Activated B cell treated with CpG ODN at 0.5 μM for 24 hours (primary cell): ENCODE measurements at places on chromosomes 6 and 20.

DNA sequence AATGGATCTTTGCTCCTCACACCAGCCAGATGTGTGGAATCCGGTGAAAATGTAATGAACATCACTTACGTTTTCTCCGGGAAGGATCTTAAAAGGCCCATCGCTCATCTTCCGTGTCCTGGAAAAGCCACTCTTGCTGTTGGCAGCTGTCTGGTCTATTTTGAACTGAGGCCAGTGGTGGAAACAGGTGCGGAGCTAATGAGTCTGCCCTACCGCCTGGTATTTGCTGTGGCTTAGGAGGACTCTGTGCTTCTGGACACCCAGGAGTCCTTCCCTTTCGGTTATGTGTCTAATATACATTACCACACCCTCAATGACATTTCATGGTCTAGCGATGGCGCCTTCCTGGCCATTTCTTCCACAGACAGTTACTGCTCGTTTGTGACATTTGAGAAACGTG is 264.2 kb upstream of the PREP start:
- no peak for DNase-seq

DNA sequence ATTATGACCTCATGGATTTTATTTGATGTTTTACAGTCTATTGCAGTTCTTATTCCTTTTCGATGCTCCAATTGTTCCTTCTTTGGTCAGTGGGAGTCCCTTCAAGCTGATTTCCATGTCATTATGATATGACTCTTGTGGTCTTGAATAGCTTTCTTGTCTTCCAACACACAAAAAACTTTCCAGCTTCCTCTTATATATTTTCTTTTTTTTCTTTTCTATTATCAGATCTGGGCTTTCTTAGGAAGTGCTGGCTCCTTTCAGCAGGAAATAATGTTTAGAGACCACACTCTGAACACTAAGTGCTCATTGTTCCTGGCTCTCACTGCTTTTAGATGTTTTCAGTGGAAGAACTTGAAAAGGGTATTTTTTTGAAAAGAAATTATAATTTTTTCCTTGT is 3.1 kb upstream of the SLC17A1 start:
- no peak for DNase-seq

DNA sequence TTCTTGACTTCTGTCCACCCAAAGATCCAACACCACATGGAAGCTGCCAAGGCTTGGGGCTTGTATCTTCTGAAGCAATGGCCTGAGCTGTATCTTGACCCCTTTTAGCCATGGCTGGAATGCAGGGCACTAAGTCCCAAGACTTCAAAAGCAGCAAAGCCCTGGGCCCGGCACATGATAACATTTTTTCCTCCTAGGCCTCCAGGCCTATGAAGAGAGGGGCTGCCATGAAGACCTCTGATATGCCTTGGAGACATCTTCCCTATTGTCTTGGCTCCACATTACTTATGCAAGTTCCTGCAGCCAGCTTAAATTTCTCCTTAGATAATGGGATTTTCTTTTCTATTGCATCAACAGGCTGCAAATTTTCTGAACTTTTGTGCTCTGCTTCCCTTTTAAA is 1252.6 kb upstream of the CITED2 start:
- no peak for DNase-seq

DNA sequence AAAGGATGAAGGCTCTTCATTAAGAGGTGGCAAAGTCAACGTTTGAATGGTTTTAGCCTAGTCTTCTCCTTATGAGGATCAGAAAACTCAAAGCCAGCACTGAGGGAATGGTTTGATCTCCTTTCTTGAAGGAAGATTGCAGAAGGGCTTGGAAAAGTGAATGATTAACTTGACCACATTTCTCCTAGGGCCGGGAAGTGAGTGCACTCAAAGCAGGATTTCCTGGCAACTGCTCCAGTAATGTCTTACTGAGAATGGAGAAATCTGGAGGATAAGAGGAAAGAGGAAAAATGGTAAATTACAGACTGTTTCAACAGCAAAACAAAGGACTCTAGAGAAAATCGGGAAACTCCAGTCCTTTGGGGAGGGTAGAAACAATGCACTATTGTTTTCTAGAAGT is 189.0 kb upstream of the FOXA2 start:
- no peak for DNase-seq

- DNase-seq, result no peak
Measured at GRCh38 chr20:13340088-13340487, 119.0 kb downstream of the ISM1 start.

- DNase-seq, result no peak
Measured at GRCh38 chr20:63750807-63751470, 11.4 kb downstream of the SLC2A4RG start.

GRCh38 chr6:170378502-170378901 is 71.9 kb downstream of the FAM120B start:
- no peak for DNase-seq

GRCh38 chr6:17059022-17059421 is 42.8 kb upstream of the STMND1 start:
- DNase-seq, result no peak

DNA sequence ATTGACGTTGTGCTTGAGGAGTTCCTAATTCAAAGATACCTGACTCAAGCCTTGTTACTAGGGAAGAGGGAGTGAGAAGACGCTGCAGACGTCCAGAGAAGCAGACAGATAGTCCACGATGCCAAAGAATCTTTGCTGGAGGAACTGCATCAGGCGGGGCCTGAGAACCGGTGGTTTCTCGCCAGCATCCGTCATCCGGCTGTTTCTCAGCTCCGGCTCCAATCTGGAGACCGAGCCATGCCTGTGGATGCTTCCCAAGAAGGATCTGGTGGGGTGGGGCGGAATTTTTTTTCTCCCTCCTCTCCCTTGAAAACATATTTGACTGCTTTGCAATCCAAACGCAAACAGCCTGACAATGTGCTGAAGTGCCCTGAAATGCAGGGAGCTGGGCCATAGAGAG is 125.8 kb upstream of the SRSF6 start:
- no peak for DNase-seq

GRCh38 chr20:31890646-31891045 is 20.2 kb downstream of the TTLL9 start:
- no peak for DNase-seq

DNA sequence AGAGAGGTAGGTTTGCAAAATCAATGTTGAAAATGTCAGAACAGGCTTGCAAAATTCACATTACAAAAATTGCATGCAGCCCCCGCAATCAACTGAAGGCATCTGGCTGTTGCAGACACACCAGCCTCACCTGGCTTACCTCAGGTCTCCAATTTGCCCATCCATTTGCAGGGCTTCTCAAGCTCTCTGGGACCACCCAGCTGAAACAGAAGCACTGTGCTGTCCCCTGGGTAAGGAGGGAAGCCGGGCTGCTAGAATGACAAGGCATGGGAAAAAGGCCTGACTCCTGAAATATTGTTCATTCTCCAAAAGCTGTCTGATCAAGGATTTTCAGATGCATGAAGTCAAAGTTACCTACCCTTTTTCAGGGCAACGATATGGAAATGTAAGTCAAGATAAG is 52.6 kb upstream of the CD93 start:
- no peak for DNase-seq

DNA sequence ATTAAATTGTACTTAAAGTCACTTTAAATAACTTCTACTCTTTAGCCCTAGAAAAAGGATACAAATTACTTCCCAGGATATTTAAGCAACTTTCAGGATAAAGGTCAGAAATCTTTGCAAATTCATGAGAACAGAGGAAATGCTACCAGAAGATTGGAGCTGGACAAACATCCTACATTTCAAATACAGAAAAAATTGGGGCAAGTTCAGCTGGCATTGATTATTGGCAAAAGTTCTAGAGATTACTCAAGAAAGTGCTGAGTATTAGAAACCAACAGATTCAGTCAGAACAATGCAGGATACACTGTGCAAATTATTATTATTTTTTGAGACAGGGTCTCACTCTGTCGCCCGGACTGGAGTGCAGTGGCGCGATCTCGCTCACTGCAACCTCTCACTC is 6.0 kb downstream of the SLC22A23 start:
- no peak for DNase-seq

DNA sequence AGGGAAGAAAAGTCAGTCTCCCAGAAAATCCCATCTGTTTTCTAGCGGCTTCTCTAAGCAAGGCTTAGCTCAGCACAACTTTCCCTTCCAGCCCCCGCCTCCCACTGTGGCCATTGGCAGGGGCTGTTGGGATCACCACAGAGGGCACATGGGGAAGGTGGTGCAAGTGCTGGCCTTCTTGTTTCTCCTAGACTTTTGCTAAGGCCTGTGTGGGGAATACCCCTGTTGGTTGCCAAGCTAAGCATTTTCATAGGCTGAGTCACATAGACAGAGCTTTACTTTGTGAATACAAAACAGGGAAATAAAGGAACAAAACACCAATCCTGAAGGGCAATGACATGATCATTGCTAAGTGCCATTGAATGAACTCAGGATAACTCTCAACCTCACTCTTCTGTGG is 32.4 kb upstream of the TIAM2 start:
- DNase-seq, result no peak

- DNase-seq, result no peak
Measured at GRCh38 chr20:46814366-46815232, 80.0 kb upstream of the EYA2 start.

DNA sequence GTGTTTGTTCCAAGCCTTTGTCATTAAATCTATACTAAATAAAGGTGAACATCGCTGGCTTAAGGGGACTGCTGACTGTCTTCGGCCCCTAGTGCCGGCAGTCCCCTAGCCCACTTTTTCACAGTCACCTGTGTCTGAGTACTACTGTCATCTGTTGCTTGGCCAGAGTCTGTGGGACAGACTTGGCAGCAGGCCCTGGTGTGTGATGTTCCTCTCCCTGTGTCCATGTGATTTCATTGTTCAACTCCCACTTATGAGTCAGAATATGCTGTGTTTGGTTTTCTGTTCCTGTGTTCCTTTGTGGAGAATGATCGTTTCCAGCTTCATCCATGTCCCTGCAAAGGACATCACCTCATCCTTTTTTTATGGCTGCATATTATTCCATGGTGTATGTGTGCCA is 133.4 kb downstream of the HAO1 start:
- no peak for DNase-seq

GRCh38 chr6:64672651-64673050 is 1034.4 kb downstream of the EYS start:
- no peak for DNase-seq

DNA sequence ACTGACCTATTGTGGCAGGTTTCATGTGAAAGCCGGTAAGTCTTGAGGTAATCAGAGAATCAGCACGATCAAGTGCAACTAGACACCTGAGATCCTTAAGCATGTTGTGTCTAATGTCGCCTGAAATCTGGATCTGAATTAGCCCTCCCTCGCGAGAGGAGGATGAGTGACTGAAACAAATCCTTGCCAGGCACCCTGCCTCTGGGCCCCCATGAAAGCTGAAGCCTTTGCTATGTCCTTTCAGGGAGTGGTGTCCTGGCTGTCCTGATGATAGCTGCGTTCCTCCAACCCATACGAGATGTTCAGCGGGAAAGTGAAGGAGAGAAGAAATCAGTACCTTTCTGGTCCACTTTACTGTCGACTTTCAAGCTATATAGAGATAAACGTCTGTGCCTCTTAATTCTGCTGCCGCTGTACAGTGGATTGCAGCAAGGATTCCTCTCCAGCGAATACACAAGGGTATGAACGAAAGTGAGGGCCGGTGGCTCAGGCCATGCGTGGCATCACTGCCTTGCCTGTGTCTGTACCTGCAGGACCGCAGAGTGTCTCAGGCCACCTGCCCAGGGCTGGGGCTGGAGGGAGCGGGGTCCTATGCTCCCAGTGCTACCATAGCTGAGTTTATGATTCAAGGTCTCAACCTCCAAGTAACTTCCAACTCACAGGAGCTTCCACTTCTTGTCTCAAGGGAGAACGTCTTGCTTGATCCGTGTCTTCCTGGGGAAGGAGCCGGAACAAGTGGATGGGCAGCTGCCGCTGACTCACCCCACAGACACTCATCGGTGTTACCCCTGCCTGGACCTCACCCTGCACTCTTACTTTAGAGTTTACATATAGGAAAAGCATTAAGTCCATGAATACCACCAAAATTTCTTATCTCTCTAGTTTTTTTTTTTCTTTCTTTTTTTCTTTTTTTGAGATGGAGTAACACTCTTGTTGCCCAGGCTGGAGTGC is 12.8 kb downstream of the UNC93A start:
- no peak for DNase-seq

DNA sequence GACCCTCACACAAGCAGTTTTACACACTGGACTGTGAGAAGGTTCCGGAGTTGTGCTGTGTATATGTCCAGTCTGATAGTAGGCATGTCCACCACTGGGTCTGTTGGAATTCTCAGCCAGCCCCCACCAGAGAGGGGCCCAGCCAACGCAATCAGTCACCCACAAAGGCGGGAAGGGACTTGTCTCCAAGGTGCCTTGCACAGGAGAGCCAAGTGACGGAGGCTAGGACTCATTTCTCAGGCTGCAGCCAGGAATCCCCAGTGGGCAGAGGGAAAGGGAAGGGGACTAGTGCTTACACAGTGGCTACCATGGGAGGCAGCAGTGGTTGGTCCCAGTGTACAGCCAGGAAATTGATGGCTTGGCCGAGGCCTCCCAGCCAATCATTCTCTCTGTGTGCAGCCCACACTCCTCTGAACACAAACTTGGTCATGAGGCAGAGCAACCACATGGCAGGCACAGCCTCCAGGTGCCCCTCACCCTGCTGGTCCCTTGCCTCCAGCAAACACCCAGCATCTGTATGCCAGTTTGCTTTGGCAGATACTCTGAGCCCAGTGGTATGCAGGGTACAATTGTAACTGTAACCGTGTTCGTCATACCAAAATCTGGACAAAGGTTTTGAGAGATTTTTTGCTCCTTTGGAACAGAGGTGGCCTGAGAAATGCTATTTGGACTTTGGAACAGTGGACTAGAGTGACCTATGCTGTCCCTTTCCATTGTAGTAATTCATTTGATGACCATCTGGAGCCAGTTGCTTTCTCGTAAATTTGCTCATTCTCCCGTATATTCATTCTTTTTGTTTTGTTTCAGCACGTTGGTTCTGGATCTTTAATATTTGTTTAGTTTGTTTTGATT is 72.9 kb upstream of the MYL9 start:
- DNase-seq, result no peak

- DNase-seq, result no peak
Measured at GRCh38 chr6:113888493-113888892, 31.3 kb downstream of the MARCKS start.

DNA sequence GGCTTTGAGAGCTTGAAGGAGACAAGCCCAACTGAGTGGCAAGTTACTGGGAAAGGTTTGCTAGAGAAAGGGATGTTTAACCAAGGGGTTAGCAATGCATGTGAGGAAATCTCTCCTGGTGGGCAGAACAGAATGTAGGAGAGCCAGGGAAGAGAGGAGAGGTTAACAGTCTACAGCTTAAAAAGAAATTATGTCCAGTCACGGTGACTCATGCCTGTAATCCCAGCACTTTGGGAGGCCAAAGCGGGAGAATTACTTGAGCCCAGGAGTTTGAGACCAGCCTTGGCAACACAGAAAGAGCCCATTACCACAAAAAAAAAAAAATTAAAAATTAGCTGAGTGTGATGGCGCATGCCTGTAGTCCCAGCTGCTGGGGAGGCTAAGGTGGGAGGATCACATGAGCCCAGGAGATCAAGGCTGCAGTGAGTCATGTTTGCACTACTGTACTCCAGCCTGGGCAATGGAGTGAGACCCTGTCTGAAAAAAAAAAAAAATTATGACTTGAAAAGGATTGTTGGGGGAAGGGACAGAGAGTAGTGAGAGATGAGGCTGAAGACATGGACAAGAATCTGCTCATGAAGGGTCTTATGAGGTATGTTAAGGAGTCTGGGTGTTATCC is 264.9 kb downstream of the TBC1D7 start:
- DNase-seq, result no peak
